Stimulated activated CD8-positive, alpha-beta memory T cell treated with anti-CD3 and anti-CD28 coated beads, Interleukin-15, amount 100 ng/mL, for 24 hours (primary cell): ENCODE measurements at places on chromosomes 7 and 10.

- DNase-seq: no peak
Measured at GRCh38 chr10:124640538-124641231, 103.5 kb downstream of the FAM53B start.

DNA sequence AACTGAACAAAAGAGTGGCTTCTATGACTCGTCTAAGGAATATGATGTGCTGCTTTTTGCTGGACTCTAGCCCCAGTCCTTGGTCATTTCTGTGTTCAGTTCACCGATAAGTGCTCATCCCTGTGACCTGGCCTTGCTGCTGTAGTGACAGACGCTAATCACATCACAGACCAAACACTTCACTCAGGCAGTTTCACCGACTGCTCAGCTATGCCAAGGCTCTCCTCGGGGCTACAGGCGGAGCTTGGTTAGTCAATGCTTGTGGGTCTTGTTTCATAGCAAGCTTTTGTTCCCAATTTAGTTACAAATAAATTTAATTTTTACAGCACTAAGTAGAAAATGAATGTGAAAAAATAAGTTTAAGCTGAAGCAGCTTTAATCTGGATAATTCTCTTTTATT, 190.8 kb upstream of the PRKCQ start:
- DNase-seq: no peak

GRCh38 chr10:119652361-119652730, 1.2 kb downstream of the BAG3 start:
- no peak for DNase-seq

DNA sequence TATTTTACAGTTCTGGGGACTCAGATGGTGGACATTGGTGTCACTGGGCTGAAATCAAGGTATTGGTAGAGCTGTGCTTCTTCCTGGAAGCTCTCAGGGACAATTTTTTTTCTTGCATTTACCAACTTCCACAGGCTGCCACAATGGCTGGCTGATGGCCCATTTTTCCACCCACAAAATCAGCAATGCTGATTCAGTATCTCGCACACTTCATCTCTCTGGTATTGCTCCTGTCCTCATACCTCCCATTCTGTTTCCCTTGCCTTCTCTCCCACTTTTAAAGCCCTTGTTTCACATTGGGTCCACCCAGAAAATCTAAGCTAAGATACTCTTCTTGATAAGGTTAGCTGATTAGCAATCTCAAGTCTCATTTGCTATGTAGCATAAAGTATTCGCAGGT, 530.9 kb upstream of the POM121L12 start:
- no peak for DNase-seq

DNA sequence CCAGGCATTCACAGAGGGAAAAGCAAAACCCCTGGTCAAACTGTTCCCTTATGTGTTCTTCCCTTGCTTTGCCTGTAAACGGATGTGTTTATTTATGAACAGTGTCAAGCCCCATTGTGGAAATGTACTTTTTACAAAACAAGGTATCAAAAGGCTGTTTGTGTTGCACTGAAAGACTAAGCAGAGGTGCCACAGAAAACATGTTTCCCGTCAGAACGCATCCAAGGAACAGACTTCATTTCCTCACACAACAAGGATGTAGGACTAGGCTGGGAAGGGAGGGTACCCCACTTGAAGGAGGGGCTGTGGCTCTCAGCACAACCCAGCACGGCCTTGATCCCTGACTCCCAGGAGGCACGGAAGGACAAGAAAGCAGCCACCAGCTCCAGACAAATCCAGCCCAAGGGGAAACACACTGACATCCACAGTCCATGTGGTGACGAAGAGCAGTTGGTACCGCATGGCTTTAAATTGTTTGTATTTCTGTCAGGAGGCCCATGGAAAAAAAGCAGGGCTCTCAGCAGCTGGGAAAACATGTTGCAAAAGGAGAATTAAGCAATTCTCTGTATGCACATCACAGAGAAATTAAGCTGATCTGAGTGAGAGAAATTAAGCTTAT, 85.6 kb downstream of the RNF216 start:
- DNase-seq: no peak

- no peak for DNase-seq
Measured at GRCh38 chr7:78852951-78853350, 600.5 kb downstream of the MAGI2 start.

GRCh38 chr7:19146699-19147098, 1.5 kb upstream of the FERD3L start:
- DNase-seq: no peak

- DNase-seq: no peak
Measured at GRCh38 chr10:89793649-89794254, 92.4 kb downstream of the KIF20B start.

DNA sequence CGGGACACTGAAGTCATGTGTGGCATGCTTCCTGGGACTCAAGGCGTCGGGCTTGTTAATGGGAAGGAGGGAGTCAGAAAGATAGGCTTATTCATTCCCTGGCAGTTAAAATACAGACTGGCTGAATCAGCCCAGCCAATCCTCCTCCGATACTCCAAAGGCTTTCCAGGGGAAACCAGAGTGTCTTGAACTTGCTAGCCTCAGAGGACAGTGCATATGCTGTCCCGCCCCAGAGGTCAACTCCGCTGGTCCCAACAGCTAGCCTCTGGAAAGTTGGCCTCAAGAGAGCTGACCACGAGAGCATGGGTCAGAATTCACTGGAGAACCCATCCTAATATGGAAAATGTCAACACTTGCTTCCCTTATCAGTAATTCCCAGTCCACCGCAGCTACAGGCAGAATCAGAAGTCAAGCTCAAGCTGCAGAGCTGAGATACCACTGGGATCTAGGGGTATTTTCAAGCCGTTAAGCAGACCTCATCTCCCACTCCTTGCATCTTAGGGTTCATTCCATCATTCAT, 43.0 kb downstream of the ELMO1 start:
- no peak for DNase-seq

DNA sequence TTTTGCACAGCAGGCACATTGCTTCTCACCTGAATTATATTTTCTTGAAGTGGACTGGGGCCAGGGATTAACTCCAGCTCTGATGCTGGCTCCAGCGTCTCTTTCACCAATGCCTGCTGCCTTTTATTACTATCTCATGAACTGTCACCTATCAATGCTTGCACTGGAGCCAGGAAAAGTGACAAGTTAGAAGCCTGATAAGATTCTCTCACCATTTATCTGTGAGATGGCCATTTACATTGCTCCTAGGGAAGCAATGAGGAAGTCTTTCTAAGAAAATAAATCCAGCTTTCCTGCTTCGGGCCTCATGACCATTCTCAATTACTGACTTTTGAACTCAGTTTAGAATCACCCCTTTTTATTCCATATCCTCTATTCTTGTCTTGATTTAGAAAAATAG, 48.5 kb upstream of the LRRTM3 start:
- no peak for DNase-seq

DNA sequence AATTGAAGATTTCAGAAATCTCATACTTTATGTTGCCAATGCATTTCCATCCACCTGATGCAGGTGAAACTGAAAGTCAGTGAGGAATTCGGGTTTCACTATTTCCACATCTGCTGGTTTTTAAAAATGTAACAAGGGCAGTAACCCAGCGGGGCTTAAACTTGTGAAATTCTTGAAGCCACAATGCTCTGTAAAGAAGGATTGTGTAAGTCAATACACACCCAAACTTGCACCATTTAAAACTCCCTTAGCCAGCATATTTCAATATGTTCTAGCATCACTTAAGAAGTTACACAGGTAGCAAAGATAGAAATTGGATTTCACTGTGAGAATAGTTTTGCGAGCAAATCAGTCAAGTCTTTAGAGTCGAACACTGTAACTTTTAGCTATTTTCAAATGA, 386.1 kb downstream of the PLXDC2 start:
- no peak for DNase-seq

DNA sequence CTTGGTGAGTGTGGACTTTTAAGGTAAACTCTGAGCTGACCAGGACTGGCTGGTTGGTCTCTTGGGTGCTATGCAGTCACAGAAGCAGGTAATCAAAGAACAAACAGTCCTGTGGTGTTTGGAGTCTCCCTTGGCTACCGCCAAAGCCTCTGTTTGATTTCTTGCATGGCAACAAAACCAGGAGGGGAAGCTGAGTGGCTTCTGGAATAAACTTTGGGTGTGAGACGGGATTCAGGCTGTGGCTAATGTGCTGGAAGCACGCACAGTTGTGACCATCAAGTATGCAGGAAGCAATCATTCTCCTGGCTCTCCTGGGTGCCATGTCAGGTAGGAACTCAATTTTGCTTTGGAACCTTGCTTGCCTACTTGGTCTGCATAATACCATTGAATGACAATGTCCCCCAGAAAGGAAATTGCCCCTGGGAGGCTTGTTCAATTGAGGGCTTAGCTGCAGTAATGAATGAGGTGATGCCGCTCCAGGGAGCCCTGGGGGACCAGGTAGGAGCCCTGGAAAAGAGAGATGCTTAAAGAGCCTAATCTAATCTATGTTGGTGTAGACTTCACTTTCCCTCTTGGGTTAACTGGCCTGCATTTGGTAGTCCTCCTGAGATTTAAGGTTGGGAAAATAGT, at the start of gene CDHR3:
CDHR3 (plus strand) TSS at position 227 of the 630 bp plus-strand sequence; CDS start at position 282, 55 bp downstream.
- no peak for DNase-seq

DNA sequence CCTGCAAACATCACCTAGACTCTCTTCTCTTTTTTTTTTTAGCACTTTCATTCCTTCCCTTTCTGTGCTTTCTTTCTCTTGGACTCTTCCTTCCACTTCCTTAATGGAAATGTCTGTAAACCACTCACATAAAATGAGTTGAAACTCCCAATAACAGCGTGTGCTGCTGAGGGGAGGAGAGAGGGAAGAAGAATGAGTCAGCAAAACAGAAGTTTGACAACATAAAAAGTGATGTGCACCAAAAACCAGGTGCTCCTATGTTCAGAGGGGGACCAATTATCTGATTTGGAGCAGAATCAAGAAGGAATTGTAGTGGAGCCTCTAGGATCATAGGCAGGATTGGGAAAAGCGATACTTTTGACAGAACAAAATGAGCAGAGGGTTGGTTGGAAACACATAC, 712.1 kb upstream of the IGFBP3 start:
- DNase-seq: no peak

GRCh38 chr10:96497391-96497790, 16.3 kb downstream of the TLL2 start:
- no peak for DNase-seq

- DNase-seq: no peak
Measured at GRCh38 chr10:54742416-54742815, 58.6 kb downstream of the PCDH15 start.

- DNase-seq: no peak
Measured at GRCh38 chr10:130707389-130707979, 571.3 kb downstream of the GLRX3 start.

DNA sequence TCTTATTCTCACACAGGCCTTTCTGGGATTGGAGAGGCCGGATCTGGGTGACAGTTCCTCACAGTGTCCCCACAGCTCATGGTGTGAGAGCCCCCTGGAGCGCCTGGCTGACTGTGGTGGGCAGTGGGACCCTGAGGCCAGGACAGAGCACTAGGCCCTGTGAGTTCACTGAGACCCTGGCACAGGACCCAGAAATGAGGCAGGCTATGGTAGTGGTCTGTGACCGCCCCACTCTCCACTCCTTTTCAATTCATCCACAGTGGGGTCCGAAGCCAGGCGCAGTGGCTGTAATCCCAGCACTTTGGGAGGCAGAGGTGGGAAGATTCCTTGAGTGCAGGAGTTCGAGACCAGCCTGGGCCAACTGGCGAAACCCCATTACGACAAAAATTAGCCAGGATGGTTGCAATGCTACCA, 95.9 kb upstream of the TNRC18 start:
- DNase-seq: no peak

DNA sequence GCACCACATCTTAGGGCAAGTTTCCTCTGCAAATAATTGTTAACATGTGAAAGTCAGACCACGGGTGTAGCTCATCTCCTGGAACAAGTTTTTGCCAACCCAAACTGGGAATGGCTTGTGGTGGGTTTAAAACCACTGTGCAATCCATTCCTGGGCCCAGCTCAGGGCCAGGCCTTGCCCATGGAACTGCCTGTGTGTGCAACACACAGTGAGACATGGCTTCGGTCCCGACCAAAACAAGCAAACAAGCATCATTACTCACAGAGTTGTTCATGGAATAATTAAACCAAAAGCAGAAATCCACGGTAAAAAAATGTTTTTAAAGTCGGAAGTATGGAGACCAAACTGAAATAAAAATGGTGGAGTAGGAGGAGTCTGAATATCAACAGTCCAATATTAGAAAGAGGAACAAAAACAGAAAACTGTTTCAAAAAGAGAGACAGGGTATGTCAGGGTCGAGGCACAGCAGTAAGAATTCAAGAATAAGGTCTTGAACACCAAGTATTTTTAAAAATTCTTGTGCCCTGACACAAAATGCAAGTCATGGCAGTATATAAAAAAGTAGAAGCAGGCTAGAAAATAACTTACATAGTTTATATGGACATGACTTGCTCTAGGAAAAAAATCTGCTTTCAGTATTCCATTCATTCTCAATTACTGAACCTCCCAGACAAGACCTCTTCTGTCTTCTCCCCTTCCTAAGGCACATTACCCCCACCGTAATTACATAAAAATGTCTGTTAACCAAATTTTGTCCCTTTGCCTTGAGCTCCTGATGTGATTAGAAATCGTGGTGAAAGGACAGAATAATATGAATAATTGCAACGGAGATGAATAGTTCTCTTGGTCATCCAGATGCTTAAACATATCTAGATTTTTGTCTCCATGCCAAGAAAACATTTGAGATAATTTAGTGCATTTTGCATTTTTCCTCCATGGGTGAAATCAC, 88.4 kb downstream of the FAS start:
- DNase-seq: no peak

DNA sequence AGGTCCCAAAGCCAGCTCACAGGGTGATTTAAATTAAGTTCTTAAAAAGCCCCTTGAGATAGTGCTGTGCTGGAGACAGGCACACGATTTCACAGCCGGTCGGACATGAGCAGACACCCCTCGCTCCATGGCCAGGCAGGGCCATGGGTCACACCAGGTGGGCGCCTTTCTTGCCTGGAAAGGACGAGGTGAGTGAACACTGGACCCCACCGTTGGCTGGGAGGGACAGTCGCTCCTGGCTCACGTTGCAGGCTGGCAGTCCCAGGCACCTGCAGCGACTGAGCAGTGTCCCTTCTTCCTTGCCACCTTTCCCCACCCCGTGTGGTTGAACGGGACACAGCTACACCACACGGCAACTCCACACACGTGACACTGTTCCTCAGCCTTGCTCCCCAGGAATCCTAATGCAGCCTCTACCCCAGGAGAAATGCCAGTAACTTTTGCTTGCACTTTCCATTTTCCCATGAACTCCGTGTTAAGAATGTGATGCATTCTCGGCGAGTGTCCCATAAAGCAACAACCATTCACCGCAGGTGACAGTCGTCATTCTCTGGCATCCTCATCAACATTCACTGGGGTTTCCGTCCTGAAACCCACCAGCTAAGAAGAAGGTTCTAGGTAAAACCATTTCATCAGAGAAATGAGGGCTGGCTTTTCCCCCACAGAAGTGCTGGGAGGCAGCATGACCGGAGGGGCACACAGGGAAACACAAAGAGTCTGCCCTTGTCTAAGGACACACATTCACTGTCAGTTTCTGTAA, 217.4 kb downstream of the ZMYND11 start:
- DNase-seq: no peak

- DNase-seq: no peak
Measured at GRCh38 chr7:114972567-114972966, 50.7 kb downstream of the MDFIC start.

- no peak for DNase-seq
Measured at GRCh38 chr7:140645166-140645900, 4.7 kb upstream of the DENND2A start.

- DNase-seq: no peak
Measured at GRCh38 chr10:18437486-18437885, 213.9 kb downstream of the NSUN6 start.

GRCh38 chr10:60913657-60914056, 30.3 kb downstream of the RHOBTB1 start:
- no peak for DNase-seq

- DNase-seq: no peak
Measured at GRCh38 chr7:142482891-142483658, 225.2 kb upstream of the PRSS58 start.
